NCI-H187 (cell line): ENCODE measurements at places on chromosomes 16 and 17.

DNA sequence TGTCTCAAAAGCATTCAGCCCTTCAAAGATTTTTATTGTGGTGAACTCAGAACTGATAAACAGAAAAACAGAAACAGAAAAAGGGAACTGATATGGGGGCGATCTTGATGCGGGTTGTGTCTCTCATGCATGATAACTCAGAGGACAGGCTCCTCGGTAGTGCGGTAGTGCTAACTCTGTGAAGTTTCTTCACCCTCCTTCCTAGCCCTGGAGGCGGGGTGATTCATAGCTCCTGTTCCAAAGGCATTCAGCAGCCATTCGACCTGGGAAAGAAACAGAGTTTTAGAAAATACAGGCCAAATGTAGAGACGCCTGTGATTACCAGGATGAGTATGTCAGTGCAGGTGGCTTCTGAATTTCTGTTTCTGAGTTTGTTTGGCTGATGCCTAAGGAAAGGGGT, 5.5 kb upstream of the MAF start:
- DNase-seq: no peak

GRCh38 chr16:3909791-3910583, 29.5 kb upstream of the CREBBP start:
- DNase-seq: no peak

DNA sequence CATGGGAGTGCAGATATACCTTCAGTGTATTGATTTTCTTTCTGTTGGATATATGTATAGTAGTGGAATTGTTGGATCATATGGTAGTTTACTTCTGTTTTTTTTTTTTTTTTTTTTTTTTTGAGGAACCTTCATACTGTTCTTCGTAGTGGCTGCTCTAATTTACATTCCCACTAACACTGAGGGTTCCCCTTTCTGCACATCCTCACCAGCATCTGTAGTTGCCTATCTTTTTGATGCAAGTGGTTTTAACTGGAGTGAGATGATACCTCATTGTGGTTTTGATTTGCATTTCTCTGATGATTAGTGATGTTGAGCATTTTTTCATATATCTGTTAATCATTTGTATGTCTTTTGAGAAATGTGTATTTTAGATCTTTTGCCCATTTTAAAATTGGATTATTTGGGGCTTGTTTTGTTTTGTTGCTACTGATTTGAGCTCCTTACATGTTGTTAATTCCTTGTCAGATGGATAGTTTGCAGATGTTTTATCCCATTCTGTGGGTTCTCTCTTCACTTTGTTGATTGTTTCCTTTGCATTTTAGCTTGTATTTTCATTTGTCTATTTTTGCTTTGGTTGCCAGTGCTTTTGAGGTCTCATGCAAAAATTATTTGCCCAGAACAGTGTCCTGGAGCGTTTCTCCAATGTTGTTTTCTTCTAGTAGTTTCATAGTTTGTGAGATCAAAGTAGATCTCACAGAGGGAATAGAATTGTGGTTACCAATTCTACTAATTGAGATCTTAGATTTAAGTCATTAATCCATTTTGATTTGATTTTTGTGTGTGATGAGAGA, 25.0 kb upstream of the BCAS3 start:
- no peak for DNase-seq

DNA sequence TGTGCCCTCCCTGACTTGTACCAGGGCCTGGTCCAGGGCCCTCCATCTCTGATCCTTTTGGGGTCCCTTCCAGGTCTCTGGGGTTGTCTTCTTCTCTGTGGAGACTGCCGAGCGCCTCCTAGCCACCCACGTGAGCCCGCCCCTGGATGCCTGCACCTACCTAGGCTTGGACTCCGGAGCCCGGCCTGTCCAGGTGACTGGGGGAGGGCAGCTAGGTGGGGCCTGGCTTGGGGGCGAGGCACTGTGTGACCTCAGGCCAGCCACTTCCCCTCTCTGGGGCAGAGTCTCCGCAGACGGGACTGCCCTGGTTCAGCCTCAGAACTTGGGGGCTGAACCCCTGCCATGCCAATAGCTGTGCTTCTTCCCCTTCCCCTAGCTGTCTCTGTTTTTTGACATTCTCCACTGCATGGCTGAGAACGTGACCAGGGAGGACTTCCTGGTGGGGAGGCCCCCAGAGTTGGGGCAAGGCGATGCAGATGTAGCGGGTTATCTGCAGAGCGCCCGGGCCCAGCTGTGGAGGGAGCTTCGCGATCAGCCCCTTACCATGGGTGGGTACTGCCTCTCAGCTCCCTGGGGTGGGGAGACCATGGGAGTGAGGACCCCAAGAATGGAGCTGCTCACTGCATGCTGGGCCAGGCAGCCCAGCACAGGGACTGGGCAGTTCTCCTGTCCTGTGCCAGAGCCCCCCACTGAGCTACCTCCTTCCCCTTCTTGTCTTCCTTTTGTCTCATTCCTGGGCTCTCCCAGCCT, 14.6 kb downstream of the FCSK start:
- DNase-seq: no peak

DNA sequence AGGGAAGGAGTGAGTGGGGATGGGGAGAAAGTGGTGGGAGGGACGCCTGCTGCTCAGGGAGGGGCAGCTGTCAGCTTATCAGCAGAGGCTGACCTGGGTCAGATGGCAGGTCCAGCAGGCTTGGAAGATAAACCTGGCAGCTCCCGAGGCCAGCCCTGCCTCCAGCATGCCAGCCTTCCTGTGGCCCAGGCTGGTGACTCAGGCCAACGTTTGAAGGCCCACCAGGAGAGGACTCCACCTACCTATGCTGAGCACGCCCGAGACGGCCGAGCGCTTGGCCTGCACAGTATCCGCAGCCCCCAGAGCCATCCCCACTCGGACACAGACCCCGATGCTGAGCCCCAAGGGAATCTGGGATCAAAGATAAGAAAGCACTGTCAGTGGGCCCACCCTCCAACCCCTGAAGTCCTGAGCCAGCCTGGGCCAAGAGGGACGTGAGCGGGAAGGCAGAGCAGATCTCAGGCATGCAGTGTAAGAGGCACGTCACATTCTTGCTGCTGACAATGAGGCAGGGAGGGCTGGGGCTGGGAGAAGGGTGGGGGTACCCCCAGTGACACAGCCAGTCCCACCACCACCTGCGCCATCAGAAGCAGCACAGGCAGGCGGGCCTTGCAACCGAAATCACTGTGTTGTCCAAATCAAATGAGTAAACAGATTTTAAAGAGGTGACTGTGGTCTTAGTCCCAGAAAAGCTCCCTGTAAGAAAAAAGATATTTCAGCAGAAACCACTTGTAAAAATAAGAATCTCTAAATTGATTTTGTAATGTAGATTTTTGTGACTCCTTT, 12.4 kb downstream of the SLC47A2 start:
- no peak for DNase-seq

GRCh38 chr17:27486741-27487140, 30.5 kb downstream of the KSR1 start:
- DNase-seq: no peak

DNA sequence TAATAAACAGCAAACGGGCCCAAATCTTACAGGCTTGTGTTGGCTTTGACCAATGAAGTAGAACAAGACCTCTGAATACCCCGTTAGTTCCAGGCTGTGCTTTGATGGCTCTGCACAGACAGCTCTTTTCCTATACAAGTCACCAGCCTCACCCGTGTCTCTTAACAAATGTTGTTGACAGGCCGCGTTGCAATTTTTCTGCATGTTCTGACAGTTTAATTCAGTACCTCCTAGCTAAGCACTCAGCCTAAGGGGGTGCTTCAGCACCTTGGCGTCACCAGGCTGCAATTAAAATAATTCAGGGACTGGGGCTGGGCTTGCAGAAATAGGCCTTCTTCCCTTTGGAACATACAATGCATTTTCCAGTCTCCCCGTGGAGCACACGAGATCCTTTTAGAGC, 500.1 kb downstream of the MAF start:
- DNase-seq: peak; percentile 9

GRCh38 chr17:4221899-4222659, 41.7 kb downstream of the ANKFY1 start:
- DNase-seq: no peak

GRCh38 chr17:75832652-75833400, 11.4 kb downstream of the UNC13D start:
- no peak for DNase-seq

DNA sequence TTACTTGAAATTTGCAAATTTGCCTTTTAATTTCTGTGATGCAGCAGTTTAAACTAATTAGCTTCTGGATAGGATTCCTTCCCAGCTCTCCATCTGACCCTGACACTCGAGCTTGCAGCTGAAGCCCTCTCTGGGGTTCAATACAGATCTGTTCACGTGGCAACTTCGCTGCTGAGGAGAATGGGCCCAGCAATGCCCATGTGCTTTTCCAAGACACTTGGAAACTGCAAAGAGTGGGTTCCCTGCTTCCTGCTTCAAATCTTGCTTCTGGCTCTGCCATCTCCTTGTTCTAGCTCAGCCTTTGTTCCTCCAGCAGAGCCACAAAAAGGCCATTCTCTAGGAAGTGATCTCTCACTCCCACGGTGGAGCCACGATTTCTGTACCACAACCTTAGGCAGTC, 50.0 kb upstream of the IRX6 start:
- no peak for DNase-seq

DNA sequence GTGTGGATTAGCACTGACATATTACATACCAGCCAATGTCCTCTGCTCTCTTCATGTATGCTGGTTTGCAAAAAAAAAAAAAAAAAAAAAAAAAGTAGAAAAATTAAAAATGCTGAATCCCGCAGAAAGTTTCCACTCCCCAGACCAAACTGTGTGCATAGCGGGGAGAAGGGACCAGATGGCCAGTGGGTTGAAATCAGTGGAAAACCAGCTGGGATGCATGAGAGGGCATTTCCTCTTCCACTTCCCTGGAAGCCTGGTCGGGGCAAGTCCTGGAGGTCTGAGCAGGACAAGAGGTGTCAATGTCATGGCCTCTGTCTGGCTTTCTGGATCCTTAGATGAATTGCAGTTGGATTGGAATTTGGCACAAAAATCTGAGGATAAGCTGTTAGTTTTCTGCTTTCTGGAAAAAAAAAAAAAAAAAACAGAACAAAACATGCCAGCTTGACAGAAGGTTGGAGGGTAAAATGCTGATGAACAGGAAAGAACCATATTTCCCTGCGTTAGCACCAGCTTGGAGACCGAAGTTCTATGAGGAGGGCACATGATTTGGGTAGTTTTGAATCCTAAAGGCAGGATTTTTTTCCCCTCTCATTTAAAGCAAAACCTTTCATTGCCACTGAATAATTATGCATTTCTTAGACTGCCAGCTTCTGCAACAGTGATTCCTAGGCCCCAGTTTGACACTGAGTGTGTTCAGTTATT, 941.5 kb upstream of the EEF2KMT start:
- DNase-seq: no peak

DNA sequence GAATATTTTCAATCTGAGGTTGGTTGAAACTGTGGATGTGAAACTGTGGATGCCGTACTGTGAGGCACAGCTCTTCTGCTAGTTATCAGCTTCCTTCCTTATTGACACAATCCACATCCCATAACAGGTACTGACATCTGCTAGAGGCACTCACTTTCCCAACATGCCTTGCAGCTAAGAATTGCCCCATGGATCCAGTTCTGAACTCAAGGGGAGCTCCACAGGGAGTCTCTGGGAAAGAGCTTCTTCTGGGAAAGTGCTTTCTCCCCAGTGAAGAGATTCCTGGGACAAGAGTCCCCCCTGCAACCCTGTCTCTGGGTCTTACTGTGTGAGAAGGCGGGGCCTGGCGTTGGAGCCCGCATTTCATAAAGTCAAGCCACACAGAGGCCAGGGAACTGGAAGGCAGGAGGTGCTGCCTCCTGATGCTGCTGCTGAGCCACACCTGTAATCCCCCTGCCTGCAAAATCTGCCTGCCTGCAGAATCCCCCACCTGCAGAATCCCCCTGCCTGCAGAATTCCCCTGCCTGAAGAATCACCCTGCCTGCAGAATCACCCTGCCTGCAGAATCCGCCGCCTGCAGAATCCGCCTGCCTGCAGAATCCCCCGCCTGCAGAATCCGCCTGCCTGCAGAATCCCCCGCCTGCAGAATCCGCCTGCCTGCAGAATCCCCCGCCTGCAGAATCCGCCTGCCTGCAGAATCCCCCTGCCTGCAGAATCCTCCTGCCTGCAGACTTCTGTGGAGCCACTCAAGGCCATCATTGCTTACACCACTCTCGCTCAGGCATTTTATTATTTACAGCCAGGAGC, 305.4 kb downstream of the FOXL1 start:
- DNase-seq: no peak

- DNase-seq: no peak
Measured at GRCh38 chr16:13394488-13394887, 493.1 kb downstream of the SHISA9 start.

DNA sequence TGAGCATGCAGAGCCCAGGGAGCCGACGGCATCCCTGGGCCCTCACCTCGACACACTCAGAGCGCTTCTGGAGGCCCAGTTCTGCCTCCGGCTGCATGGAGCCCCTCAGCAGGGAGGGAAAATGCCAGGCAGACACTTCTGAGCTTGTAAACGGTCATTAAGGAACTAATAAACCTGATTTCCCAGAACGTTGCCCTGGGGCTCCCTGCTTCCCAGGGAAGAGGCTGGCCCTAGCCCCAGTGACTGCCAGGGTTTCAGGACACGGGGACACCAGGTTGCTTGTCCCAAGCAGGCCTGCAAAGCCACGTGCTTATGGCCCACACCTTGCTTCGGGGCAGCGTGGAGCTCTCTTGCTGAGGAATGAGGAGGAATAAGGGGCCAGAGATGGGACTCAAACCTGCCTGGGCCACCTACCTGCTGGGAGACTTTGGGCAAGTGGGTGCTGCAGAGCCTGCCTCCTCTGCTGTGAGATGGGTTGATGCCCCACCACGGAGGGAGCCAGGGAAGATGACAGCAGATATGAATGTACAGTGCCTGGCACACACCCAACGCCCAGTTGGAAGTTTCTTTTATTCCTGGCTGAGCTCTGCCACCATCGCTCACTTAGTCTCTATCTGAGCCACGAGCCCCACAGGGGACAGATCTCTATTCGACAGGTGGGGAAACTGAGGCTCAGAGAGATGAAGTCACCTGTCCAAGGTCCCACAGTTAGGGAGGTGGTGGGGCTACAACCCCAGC, 5.4 kb downstream of the RHBDF2 start:
- no peak for DNase-seq

DNA sequence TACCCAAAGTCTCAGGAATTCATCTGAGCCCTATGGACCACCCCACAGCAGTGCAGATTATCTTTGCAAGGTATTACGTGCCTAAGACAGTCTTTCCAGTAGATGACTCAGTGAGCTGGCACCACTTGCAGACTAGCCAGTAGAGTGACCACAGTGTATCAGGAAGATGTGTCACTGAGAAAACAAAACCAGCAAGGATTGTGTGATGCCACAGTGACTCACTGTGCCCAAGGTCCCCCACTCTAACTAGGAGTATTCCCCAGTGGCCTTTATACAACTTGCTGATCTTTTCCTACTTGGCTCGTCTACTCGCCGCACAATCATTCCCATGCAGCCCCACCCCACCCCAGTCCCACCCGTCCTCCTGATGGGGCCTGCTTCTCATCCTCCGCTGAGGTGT, 26.8 kb upstream of the PRKCA start:
- no peak for DNase-seq

- DNase-seq: no peak
Measured at GRCh38 chr16:85136213-85136701, 24.0 kb upstream of the CIBAR2 start.
